Stimulated activated CD8-positive, alpha-beta memory T cell treated with anti-CD3 and anti-CD28 coated beads, Interleukin-4, amount 100 ng/mL, for 4 hours (primary cell): ENCODE measurements at places on chromosomes 2 and 18.

DNA sequence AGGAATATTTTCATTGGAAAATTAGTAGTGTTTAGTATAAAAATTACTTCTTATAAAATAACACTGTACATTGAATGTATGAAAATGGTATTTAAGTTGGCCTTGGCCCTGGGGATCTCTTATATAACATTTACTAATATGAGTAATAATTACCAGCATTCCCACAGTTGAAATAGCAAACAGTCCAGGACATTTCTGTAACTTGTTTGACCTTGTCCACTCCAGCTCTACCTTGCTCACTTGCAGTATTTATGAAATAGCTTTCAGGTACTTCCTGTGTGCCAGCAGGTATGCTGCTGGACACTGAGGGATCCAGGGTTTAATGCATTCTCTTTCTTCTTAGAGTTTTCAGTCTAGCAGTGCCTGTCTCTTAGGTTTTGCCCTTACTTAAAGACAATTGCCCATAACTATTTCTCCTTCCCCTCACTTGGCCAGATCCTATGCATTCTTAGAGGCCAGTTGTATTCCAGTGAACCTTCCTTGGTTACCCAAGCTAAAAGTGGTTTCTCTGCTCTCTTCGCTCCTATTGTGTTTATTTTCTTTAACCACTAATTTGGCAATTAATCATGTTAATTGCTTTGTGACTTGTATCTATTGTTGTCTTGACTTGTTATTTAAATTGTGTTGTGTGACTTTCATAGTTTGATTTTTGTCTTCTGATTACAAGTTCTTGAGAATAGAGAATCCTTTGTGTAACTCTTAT, 25.9 kb downstream of the BABAM2 start:
- DNase-seq, result no peak

DNA sequence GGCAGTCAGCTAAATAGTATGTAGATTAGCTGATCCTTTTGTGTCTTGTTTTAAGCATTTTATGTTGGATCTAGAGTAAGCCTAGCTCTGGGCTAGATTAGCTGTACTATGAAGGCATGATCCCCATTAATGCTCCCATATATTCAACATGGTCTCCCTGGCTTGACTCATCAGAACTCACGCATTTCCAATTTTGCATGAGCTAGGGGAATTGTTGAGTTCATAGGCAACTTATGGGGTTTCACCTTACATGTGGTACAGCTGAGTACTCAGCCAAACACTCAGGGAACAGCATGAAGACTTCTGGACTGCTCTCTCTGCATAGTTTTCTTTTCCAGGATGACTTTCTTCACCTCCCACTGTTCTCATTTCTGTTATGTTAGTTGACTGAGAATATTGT, 248.2 kb downstream of the TMX3 start:
- no peak for DNase-seq

- DNase-seq, result no peak
These were observed 3.6 kb upstream of the D2HGDH start for GRCh38 chr2:241730671-241731293.

DNA sequence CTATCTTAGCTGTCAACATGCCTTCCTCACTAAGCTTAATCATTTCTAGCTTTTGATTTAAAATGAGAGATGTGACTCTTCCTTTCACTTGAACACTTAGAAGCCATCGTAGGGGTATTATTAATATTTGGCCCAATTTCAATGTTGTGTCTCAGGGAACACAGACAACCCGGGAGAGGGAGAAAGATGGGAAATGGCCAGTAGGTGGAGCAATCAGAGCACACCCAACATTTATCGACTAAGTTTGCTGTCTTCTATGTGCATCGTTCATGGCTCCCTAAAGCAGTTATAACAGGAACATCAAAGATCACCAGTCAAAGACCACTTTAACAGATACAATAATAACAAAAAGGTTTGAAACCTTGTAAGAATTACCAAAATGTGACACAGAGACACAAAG, 110.2 kb downstream of the OLA1 start:
- DNase-seq, result no peak

DNA sequence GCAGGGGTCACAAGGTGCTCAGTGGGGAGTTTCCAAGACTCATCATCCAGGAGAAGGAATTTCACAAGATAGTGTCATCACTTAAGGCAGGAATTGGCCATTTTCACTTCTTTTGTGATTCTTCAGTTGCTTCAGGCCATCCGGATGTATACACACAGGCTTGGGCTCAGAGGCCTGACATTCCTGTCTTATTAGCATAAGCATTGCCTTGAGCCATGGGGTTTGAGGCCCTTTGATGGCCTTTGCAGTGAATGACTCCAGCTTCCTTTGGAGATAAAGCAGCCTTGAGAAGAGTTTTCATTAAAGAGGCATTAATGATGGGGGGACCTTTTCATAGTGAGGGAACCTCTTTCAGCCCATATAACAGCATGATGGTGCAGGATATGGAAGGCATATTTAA, 366.0 kb upstream of the CNTNAP5 start:
- DNase-seq, result no peak

- no peak for DNase-seq
These were observed 637.2 kb downstream of the DCDC2C start for GRCh38 chr2:4340536-4340935.

- DNase-seq, result no peak
These were observed 2.5 kb upstream of the TET3 start for GRCh38 chr2:73982140-73982617.

DNA sequence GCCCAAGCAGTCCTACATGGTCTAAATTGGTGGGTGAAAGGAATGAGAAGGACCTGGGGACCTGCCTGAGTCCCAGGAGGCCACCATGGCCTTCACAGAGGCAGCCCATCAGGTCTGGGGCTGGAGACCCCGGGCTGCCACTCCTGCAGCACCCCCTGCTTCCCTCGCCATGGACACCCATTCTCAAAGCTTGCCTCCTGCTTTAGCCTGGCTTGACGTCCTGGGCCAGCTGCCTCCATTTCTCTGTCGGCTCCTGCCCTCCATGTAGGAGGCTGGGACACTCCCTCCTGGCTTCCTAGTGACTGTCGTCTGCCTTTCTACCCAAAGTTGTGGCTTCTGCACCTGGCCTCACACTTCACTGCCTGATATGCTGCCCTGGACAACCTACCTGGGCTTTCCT, 198.6 kb downstream of the FAM210A start:
- no peak for DNase-seq

GRCh38 chr2:152097801-152098495, 896 bp downstream of the CACNB4 start:
- no peak for DNase-seq

DNA sequence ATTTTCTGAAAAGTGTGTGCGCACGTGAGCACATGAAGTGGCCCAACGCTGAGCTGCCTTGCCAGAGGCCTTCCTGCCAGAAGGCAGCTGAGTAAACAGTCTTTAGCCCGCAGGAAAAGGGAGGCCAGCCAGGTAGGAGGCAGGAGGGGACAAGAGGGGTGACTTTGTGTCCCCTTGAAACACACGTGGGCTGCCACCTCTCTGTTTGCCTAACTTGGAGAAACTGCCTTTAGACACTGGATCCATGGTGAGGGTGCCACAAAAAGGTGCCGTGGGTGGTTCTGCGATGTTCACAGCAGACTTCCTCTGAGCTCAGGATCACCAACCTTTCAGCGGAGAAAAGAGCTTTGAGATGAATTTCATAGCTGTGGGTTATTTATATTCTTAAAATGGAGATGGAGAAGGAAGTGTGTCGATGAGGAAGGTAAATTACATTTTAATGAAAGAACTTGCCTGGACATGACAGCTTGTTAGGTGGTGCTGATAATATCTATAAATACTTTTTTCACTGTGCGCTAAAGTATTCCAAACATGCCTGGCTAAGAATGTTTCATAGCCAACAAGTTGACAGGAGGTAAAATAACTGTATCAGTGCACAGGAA, 36.6 kb upstream of the ASB1 start:
- DNase-seq, result no peak

- no peak for DNase-seq
These were observed 778 bp downstream of the BBS5 start for GRCh38 chr2:169480079-169480465.

- no peak for DNase-seq
These were observed 2072.6 kb upstream of the CELF4 start for GRCh38 chr18:39638224-39638623.

DNA sequence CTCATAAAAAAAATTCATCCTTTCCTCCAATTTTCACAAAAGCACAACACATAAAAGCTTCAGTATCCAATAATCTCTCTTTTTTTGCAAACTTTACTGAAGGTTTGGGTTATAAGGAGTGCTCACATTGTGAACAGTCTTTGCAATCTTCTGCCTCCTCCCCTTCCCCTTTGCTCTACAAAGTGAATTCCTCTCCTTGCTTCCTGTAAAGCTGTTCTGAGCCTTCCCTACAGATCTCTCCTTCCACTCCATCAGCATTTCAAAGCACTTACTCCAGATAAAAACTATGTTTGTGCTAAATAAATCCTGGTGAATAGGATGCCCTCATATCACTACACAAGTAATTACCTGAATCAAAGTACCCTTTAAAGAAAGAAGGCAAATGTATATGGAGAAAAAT, 4.6 kb upstream of the PDK1 start:
- DNase-seq, result no peak

- DNase-seq, result no peak
These were observed 179.7 kb downstream of the MREG start for GRCh38 chr2:215833531-215834162.

DNA sequence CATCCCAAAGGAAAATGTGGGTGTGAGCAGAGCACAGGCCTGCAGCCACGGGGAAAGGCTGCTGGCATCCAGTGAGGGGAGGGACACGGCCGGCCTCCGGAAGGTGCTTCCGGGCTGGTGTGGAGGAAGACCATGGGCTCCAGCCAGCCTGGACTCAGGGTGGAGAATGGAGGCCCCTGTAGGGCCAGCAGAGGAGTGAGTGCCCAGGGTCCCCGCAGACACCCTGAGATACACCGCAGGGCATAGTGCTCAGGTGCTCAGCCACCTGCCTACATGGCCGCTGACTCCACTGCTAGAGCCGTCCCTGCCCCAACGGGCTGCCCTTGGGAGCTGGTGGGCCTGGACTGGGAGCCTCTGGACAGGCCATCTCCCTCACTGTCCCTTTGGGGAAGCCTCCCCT, 28.5 kb upstream of the SNTG2 start:
- no peak for DNase-seq

- DNase-seq, result no peak
These were observed 33.1 kb upstream of the STON1 start for GRCh38 chr2:48496849-48497248.

GRCh38 chr18:76264876-76265250, 230.2 kb downstream of the ZNF516 start:
- DNase-seq, result no peak

DNA sequence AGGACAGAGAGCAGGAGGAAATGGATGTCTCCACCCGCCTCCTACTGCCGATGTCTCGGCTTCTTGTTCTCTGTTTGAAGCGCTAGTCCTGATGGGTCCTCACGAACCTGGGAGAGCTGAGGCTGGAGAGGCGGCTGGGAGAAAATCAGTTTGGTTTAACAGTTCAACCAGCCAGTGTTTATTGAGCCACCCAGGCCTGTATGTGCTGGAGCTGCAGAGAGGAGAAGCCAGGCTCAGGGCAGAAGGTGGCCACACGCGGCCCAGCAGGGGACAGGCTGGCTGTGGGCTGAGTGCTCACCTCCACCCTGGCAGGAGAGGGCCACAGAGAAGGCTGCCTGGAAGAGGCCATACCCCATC, 202.1 kb downstream of the CYP26B1 start:
- no peak for DNase-seq

DNA sequence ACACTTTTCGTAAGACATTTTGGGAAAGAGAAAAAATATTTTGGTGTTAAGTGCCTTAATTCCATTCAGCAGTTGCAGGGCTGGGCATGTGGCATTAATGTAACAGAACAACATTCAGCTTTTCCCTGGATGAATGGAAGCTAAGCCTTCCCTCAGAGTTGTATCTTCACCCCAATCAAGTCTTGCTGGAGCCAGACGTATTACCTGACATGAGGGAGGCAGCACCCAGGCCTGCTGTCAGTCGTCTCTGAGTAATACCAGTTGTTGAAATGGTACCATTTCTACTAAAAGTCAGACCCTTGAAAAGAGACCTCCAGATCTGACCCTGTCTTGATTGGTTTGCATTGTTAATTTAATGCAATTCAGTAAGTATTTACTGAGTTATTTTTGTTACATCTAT, 57.5 kb downstream of the MALT1 start:
- no peak for DNase-seq

GRCh38 chr2:72788756-72789155, 37.1 kb downstream of the EXOC6B start:
- no peak for DNase-seq

- DNase-seq, result no peak
These were observed 17.0 kb downstream of the THNSL2 start for GRCh38 chr2:88187038-88187676.

DNA sequence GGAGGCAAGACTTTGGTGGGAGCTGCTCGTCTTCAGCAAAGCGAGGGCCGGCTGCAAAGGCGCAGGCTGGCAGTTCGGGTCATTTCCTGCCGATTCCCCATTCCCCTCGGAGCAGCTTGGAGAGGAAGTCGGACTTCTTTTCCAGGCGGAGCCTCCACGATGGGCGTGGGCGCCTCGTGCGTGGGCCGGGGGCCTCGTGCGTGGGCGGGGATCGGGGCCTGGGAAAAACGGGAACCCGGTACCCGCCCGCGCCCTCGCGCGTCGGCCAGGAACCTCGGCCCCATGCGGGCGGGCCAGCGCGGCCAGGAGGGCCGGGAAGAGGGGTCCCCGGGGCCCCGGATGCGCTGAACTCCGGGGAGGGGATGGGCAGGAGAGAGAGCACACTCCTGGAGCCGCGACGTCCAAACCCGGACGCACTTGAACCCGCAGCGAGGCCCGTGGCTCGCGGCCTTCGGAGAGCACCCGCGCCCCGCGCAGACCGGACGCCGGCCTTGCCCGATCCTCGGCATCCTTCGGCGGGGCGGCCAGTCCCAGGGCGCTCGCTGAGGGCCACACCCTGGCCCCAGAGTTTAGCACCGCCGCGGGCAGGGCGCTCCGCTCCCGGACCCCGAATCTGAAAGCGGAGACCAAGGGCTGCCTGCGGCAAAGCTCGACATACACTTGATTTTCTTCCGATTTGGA, 368.4 kb downstream of the MTX2 start:
- no peak for DNase-seq

DNA sequence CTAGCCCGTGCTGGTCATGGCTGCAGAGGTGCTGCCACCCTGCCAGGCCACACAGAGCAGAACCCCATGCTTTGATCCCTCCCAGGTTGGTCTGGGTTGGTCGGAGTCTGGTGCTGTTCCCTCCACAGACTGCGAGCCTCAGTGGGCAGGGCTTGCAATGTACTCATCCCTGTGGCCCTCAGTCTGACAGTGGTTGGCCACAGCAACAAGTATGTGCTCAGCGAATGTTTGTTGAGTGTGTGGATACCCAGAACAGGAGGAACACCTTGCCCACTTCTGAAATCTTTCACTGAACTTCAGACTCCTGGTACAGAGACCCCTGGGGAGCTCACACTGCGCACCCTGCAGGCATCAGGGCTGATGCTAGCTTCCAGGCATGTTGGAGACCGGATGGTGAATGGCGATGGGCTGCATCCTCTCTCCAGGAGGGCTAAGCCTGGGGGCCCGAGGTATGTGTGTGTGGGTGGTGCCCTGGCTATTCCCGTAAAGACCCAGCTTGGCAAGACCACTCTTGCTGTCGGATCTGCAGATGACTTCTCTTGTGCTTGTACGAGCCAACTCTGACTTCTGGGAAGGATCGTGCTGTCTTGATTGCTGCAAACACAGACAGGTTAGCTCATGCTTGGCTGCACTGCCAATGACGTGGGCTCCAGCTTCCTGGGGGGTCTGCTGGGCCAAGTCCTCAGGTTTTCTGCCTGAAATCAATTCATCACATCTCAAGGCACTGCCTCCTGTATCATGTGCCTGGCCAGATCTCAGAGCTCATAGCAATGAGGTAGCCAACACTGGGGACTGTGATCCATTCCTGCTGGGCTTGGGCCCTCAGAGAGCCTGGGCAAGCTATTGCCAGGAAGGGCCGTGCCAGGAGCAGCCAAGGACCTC, 43.7 kb downstream of the RHOB start:
- no peak for DNase-seq

- no peak for DNase-seq
These were observed 296.0 kb upstream of the LRRTM4 start for GRCh38 chr2:77818186-77818585.
